Left lobe of liver (tissue), 2 donors: ENCODE measurements at places on chromosomes 2 and 18. TPM values are rescaled to one million over a fixed set of nuclear protein-coding genes. Genes with fewer than 3 reads are reported as not detected.

The HAAO gene
- total RNA-seq = 188 TPM

The RAB6C gene
- not detected for total RNA-seq

The GREB1 gene
- 22.4 TPM for total RNA-seq

The RNF152 gene
- 102 TPM for total RNA-seq

The MALT1 gene
- 10.4 TPM for total RNA-seq

The LAMA3 gene
- total RNA-seq = 1.5 TPM

The DCDC2C gene
- not detected for total RNA-seq

The TNS1 gene
- 102 TPM for total RNA-seq

The TAF1B gene
- total RNA-seq = 5.7 TPM

The CYP26B1 gene
- total RNA-seq = 4.4 TPM

The NAT8 gene
- total RNA-seq = 26.3 TPM

The WDR43 gene
- total RNA-seq = 17.5 TPM

The MOB4 gene
- 5.8 TPM for total RNA-seq

The AKAIN1 gene
- 0.88 TPM for total RNA-seq

The C2orf80 gene
- total RNA-seq = not detected

The RND3 gene
- 19.2 TPM for total RNA-seq

The IL36B gene
- total RNA-seq = not detected

The RGPD3 gene
- total RNA-seq = 0.13 TPM

The KLHL41 gene
- 0.18 TPM for total RNA-seq

The ARHGAP15 gene
- 2.3 TPM for total RNA-seq

The TMX3 gene
- total RNA-seq = 15.6 TPM

The IL18RAP gene
- 0.45 TPM for total RNA-seq
